Fibroblast of skin of right biceps (primary cell): ENCODE measurements at places on chromosomes 11 and 22.

DNA sequence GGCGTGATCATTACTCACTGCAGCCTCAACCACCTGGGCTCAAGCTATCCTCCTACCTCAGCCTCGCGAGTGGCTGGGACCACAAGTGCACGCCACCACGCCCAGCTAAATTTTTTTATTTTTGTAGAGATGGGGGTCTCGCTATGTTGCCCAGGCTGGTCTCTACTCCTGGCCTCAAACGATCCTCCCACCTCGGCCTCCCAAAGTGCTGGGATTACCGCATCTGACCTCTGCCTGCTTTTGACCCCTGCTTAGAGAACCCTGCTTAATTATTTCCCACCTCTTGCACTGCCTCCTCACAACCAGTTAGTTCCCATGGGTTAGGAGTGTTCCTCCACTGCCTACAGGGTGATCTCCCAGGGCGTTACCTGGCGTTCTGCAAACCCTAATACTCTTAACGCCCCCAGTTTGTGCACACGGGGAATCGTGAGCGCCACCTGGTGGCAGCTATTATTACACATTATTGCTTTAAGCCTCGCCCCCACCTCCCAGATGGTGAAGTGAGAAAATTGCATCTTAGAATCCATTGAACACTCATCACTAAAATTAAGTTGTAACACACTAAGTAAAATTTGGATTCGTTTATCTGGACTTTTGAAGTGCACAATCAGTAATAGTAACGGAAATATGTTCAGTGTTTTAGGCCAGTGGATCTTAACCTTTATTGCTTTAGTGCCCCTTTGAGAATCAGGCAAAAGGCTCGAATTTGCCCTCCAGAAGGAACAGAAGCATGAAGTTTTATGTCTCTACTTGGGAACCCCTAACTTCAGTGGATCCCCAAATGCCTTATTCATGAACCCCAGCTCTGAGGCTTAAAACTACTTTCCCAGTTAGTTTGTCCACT lies 61.4 kb upstream of the ASPHD2 start:
- peak; percentile 56 for DNase-seq

- peak; percentile 56 for DNase-seq
Observed at GRCh38 chr22:31185056-31185455, 25.1 kb downstream of the RNF185 start.

- peak; percentile 94 for DNase-seq
Observed at GRCh38 chr11:27698872-27699241, 1.4 kb downstream of the BDNF start.

DNA sequence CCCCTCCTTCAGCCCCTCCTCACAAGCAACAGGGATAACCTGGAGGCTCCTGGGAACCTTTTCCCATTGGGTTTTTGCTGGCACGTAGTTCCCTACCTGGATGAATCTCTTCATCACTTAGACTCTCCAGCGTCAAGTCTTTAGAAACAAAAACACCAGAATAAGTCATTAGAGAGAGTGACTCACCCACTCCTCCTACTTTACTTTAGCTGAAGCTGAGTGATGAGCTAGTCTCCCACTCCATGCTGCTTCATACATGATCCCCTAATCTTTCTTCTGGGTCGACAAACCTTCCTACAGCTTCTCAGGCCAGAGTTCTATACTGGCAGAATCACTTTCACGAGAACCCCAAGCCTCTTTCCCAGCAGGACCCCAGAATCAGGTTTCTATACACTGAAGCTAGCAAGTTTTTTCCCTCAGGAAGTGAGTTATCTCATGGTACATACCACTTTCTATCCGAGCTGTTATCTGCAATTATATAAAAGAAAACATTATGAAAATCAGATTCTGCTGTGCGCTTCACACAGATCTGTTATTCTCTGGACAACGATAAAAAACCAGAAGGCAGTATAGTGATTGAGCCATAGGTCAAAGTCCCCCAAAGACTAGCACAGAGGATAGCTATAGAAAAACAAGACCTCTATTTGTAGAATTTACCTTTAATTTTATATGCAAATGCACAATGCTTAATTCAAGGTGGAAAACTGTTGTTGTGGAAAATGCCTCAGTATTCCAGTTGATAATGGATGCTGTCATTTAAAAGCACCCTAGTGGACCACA lies 18.7 kb downstream of the DRICH1 start:
- DNase-seq = no peak

GRCh38 chr11:6682591-6682935 lies 577 bp downstream of the MRPL17 start:
- peak; percentile 8 for DNase-seq
